ENCODE measurements at places on chromosomes 5 and 9.

DNA sequence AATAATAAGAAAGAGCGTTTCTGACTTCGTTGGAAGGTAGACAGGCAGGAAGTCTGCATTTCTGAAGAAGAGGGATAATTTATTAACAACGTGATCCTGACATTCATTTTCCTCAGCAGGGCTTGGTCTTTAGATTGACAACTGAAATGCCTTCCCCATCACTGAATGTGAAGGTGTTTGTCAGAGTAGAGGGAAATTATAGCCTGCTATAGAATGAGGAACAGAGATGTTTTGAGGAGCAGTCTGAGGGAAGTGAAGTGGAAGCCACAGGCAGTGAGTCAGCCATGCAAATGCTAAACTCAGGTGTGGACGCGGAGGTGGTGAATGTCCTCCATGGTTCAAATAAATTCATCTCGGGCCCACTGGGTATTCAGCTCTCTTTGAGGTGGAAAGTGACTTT, 30.5 kb downstream of the C7 start:
- no peak for DNase-seq

GRCh38 chr5:31901807-31902530, 263.0 kb downstream of the PDZD2 start:
- no peak for DNase-seq

DNA sequence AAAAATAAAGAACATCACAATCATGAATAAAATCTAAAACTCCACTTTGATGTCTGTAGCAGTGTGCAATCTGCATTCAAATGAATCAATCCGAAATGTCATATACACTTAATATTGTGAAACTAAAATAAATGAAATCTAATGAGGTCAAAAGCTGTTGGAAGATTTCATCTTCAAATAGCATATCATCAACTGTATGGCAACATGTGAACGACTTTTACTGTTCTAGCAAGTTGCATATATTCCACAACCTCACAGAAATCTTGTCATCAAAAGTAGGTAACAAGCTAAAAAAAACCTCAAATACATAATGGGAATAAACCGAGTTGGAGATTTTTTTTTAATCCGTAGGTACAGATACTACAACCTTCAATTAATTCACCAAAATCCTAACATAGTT, 1.2 kb downstream of the PTBP3 start:
- DNase-seq = no peak

- no peak for DNase-seq
Observed at GRCh38 chr5:67431191-67431590, 234.6 kb upstream of the CD180 start.

DNA sequence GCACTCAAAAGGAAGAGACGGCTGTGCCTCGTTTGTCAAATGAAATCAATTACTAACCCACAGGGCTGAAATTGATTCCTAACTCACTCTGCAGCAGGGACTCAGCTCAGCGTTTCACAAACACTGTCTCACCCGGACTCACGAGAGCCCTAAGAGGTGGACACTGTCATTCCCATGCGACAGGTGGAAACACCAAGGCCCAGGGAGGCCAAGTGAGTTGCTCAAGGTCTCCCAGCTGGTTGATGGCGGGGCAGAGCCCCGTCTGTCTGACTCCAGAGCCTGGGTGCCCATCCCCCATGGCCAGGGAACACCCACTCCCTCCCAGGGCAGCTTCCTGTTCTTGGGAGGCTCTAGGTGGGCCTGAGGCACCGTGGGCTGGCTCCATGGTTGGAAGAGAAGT, 1.3 kb upstream of the PLPP7 start:
- no peak for DNase-seq

DNA sequence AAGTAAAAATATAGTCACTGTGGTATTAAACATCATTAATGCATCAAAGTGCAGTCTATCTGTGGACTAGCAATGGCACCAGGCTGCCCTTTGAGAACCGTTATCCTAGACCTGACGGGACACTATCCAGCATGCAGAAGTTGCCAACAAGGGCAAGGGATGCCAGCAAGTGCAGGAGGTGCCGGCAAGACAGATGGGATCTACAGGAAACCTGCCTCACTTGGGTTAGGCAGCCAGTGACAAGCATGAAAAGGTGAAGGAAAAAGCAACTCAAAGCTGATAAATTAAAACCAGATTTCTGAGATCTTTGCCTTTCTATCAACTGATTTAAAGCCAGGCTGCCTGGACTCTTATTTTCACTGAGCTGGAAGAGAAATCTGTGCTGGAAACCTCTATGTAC, 315.2 kb upstream of the PDE4D start:
- no peak for DNase-seq

- DNase-seq = no peak
Observed at GRCh38 chr5:151699071-151699901, 12.6 kb upstream of the SPARC start.

DNA sequence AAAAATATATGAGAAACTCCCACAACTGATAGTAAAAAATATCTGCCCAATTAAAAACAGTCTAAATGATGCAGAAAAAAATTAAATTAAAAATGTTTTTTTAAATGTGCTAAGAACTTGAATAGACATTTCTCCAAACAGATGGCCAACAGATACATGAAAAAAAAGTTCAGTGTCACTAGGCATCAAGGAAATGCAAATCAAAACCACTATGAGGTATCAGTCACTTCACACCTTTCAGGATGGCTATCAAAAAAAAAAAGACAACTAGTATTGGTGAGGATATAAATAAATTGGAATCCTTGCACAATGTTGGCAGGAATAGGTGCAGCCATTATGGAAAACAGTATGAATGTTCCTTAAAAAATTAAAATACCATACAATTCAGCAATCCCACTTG, 16.6 kb downstream of the ZNF131 start:
- DNase-seq = no peak

DNA sequence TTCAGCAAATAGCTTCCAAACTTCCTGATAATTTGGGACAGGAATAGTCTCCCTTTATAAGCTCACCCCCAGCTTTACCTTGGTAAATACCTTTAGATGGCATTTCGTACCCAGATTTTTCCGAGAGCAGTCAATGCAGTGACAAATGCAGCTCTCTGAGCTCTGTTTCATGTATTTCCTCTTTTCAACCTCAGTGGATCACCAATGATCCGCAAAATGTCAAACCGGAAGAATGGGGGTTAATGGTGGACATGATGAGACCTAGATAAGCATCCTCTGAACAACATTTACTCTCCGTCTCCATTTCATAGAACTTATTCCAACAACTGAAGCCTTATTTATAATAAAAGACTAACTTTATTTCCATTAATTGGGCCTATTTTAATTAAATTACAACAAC, 227.3 kb downstream of the MCTP1 start:
- no peak for DNase-seq

- no peak for DNase-seq
Observed at GRCh38 chr5:127863161-127863560, 160.0 kb downstream of the CCDC192 start.

- DNase-seq = no peak
Observed at GRCh38 chr9:88488166-88488565, 46.8 kb upstream of the NXNL2 start.

- no peak for DNase-seq
Observed at GRCh38 chr5:106680330-106680729, 990.4 kb downstream of the EFNA5 start.

- no peak for DNase-seq
Observed at GRCh38 chr9:127053960-127054359, 68.5 kb downstream of the ANGPTL2 start.

- no peak for DNase-seq
Observed at GRCh38 chr9:33043671-33044070, 18.6 kb downstream of the DNAJA1 start.

DNA sequence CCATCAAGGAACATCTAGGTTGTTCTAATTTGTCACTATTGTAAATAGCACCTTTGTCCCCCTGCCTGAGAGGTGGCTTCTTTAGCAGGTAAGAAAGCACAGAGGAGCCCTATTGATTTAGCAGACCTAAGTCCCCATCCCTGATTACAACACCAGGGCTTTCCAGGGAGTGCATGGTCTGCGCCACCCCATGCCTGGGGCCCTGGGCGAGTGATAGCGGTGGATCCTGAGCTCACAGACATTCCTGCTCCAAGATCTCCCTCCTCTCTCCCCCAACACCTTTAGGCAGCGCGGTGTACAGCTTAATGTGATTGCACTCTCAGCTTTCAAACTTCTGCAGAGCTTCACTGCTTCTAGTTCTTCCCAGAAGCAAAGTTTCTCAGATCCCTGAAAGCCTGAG, 67.4 kb upstream of the WWC1 start:
- DNase-seq = no peak

DNA sequence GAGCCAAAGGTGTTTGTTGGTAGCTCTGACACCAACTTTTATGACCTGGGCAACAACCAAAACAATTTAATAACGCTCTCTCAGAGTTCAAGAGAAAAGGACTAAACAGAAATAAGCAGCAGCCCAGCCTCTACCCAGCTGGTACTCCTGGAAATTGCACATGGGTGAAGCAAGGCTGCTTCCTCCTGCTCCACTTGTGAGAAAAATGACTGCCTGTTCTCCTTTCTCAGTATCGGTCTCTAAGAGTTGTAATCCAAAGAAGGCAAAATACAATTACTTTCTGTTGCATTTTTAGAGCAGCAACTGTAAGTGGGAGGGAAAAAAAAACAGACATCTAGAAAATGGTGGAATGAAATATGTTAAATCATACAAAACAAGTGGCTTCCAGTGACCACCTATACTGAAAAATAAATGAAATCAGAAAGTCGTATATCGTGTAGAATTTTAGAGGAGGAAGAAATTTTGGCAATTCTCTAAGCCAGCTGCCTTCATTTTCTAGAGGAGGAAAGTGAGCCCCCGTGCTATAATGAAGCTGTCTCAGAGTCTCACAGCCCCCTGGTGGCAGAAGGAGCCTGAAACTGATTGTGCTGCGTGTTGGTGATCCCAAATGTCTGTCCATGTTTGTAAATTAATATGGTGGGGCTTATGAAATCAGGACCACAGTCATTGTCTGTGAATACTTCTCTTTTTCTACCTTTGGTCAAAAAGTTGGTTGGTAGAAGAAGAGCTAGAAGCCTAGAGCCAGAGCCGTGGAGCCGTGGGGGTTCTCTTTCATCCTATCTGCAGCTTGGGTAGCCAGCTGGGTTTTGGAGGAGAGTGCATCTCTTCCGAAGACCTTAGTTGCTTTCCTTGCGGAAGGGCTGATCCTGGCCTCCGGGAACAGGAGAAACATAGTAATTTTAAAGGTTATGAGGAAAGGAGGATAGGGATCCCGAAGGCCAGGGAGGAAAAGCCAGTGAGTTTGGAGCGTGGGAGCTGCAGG, 139.9 kb downstream of the PIP5K1B start:
- no peak for DNase-seq

DNA sequence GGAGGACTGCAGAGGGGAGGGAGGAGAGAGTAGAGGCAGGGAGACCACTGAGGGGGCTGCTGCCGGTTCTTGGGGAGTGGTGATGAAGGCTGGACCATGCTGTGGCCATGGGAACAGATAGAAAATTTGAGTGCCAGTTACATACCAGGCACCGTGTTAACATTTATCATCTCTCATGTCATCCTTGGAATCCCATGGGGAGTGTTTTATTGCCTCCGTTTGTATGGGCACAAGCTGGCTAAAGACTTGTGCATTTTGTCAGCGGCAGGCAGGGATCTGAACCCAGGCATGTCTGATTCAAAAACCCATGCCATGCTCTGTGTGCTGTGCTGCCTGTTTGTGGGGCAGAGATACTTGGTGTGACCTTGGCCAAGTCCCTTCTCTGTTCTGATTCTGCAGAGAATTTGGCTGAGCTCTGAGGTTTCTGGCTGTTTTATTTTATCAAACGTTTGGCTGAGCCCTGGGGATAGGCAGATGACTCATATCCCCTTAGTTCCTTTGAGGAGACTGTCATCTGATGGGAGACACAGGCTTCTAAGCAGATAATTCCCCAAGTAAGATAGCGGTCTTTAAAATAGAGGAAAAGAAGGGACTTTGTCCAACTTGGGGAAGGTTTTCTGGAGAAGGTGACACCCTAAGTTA, 22.2 kb downstream of the COL27A1 start:
- DNase-seq = no peak

GRCh38 chr9:6186691-6187090, 28.9 kb upstream of the IL33 start:
- DNase-seq = no peak

DNA sequence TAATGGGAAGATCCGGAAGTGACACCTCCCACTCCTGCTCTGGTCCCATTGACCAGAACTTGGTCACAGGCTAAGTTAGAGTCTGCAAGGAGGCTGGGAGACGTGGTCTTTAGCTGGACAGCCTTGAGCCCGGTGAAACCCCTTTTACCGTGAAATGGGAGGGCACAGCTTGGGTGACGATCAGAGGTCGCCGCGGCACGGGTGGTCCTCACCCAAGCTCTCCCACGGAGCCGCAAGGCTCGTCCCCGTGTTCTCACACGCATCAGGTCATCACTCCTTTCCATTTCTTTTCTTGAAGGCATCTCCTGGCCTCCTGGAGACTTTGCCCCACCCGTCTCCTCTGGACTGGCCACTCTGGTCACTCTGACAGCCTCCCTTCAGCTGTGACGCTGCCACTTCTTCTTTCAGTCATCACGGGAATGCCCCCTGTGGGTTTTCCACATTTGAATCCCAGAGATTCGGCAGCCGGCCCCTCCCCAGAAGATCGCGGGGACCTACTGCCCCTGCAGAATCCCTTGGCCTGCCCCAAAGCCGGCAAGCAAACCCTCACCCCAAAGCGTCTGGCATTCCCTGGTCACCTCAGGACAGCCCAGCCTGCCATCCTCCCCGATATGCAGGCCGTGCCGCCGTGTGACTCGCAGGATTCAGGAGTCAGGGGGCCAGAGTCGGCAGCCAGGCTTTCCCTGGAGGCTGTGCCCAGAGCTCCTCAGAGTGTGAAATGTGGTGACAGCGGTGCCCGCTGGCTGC, 18.9 kb upstream of the EGFL7 start:
- no peak for DNase-seq

DNA sequence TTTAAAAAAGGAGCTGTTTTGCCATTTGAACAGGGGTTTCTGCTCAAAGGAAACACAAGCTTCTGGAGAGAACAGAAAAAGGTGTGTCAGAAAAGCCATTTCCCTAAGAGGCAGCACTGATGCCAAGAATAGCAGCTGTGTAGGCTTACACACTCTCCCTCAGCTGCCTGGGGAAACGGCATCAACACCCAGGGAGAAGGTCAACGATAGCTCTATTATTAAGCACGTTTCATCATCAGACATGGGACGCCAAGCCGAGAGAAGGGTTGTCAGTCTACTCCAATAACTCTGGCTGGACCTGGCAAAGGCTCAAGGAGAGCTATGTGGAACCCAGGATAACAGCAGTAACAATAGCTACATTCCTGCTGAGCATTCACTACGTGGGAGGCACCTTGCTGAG, 314.2 kb downstream of the CDK5RAP2 start:
- no peak for DNase-seq

- DNase-seq = no peak
Observed at GRCh38 chr9:89383030-89383720, 64.9 kb downstream of the SECISBP2 start.

- no peak for DNase-seq
Observed at GRCh38 chr5:89816038-89816437, 593.5 kb downstream of the CETN3 start.

- DNase-seq = no peak
Observed at GRCh38 chr5:82885627-82886389, 191.4 kb downstream of the TMEM167A start.

Measured in stimulated activated CD8-positive, alpha-beta memory T cell treated with anti-CD3 and anti-CD28 coated beads, Interleukin-4, amount 100 ng/mL, for 4 hours (primary cell).